ENCODE measurements at places on chromosomes 1 and 21.

GRCh38 chr1:87674791-87675190 is 346.1 kb downstream of the LMO4 start:
- DNase-seq = no peak

- DNase-seq = no peak
Observed at GRCh38 chr1:227621211-227621610, 57.9 kb downstream of the ZNF678 start.

- no peak for DNase-seq
Observed at GRCh38 chr1:223763881-223764280, 51.5 kb downstream of the CAPN2 start.

- DNase-seq = no peak
Observed at GRCh38 chr1:59025201-59025600, 241.4 kb upstream of the JUN start.

DNA sequence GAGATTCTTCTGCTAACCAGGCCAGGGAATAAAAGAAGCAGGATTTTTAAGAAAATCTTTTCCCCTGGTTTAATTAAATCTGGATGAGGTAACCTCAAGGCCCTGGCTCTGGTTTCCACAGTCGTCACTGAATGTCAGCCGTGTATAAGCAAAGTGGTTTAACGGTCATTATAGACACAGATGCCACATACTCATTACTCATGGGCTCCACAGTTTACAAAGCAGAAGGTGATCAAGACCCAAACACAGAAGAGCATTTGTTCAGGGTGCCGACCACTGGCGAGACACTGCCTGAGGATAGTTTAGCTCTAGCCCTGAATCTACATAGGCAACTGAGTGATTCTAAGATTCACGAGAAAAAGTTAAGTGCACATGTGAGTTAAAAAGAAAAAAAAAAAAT is 27.8 kb upstream of the RAP1GAP start:
- DNase-seq = no peak

DNA sequence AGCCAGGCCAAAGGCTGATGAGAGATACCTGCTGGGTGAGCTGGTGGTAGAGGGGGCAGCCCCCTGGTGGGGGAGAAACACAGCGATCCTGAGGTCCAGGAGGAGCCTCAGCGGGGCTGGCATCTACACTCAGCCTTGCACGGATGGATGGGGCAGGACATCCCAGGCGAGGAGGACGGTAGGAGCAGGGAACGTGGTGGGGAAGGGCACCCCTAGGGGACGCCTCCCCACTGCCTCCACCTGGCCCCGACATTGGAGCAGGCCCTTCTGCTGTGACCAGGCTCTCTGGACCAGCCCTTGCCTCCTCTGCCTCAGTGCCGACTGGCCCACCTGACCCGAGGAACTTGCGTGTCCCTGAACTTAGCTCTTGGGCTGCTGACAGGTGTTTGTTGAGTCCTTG is 6.4 kb upstream of the MMEL1 start:
- DNase-seq = no peak

DNA sequence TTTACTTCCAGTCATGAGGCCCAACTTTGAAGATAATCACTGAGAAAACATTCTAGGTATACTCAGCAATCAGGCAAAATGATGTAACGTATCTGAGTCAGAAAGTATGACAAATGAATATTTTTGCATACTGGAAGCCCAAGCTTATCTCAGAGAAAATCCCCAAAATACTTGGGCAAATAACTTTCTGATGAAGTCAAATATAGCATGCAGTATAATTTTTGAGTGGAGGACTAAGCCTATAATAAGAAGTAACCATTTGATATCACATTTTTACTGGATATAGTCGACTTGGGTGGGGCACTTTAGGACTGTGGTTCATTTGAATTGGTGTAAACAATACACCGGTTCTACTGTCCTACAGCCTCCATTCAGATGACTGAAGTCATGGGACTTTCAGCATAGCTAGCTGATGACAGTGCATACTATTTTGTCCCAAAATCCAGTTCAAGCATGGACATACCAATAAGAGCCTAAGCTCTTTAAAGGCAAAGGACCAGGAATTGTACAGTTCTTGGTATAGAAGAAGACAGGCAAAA is 2.3 kb upstream of the GADD45A start:
- peak; percentile 57 for DNase-seq

DNA sequence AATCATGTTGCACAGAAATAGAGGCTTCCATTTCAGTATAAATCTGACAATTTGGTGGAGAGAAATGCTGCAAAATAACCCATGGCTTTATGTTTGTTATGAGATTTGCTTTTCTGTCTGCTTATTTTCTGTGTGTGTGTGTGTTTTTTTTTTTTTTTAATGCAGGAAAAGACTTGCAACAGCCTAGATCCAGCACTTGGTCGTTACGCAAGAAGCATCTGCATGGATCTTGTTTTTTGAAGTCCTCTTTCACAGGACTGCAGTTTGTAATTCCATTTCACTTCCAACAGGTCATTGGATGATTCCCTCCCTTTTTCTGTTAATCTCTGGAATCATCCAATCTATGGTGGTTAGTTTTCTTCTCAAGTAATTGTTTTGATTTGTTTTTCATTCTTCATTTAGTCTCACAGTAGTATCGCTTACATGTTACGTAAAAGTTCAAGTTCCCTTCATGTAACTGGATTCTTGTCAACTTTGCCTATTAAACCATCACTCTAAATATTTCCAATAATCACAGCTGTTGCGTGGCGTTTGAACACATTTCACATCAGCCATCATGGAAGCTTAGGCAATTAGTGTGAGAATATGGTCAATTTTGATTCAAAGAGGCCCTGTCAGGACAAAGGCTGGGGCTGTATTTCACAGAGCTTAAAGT is 312.9 kb downstream of the NFIA start:
- DNase-seq = no peak

DNA sequence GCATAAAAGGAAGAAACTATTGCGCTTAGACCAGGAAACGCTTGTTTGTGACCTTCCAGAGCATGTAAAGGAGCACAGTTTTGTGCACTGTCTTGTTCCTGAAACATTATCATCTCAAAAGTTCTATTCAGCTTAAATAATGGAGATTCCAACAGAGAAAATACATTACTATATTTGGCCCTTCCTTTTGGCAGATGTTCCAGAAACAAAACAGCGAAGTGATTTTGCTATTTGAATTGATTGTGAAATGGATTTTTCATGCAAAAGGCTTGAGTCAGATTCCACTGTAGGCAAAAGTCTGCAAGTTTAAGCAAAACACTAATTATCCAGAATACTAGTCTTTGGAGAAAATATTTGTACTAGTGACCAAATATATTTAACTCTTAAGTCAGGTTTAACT is 80.3 kb upstream of the PTBP2 start:
- no peak for DNase-seq

GRCh38 chr1:196407358-196408051 is 200.7 kb downstream of the KCNT2 start:
- DNase-seq = no peak

DNA sequence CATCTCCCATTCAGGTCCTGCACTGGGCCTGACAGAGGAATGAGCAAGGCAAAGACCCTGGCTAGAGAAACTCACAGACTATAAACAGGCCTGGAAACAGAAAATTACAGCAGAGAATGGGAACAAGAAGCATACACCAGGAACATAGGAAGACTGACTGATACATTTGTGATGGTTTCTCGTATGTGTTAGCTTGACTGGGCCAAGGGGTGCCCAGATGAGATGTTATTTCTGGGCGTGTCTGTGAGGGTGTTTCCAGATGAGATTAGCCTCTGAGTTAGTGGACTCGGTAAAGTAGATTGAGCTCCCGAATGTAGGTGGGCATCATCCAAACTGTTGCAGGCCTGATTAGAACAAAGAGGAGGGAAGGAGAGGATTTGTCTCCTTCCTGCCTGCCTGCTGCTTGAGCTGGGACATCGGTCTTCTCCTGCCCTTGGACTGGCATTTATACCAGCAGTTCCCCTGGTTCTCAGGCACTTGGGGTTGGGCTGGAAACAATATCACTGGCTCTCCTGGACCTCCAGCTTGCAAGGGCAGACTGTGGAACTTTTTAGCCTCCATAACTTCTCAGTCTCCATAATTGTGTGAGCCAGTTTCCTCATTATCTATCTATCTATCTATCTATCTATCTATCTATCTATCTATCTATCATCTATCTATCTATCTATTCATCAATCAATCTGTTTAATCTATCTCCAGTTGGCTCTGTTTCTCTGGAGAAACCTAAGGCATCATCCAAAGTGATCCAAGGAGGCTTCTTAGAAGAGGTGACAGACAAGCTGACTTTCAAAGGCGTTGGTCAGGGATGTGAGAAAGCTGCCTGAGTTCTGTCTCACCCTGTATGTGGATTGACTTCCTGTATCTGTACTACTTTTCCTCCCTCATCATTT is 9.7 kb upstream of the FOXO6 start:
- no peak for DNase-seq

- no peak for DNase-seq
Observed at GRCh38 chr1:65149351-65150107, 1.5 kb downstream of the AK4 start.

- DNase-seq = peak; percentile 66
Observed at GRCh38 chr21:36321325-36322082, 1.5 kb downstream of the MORC3 start.

Measured in hematopoietic multipotent progenitor cell treated with erythropoietin and hydrocortisone succinate and interleukin-3 and kit ligand, for 17 days (in vitro differentiated cells).